ENCODE measurements at places on chromosomes 3 and 15.

- DNase-seq, result no peak
Measured at GRCh38 chr3:126684218-126684751, 19.8 kb upstream of the CHCHD6 start.

DNA sequence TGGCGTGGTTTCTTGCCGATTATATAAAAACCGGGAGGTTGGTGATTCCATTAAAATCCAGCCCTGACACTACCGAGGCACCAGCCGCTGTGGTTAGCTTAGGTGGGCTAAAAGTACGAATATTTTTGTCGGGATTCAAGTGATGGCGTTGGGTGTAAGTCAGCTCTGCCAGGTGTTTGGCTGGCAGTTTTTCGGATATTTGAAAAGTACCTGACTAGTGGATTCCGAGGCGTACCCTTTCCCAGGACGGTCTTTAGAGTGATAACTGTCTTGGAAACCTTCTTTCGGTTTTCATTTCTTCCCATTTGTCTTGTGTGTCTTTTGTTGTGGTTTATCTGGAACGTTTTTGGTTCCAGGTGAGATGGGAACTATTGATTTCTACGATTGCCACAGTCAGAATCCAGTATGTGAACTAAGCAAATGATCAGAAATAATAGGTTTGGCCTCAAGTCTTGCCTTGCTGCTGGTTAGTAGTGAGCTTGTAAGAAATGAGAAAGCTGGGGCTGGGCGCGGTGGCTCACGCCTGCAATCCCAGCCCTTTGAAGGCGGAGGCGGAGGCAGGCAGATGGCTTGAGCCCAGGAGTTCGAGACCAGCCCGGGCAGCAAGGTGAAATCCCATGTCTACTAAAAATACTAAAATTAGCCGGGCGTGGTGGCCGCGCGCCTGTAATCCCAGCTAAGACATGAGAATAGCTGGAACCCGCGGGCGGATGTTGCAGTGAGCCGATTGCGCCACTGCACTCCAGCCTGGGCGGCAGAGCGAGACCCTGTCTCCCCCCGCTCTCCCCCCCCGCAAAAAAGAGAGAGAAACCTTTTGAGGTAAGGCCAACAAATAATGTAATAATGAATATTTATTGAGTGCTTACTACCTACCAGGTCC, 1.4 kb downstream of the FYTTD1 start:
- no peak for DNase-seq

DNA sequence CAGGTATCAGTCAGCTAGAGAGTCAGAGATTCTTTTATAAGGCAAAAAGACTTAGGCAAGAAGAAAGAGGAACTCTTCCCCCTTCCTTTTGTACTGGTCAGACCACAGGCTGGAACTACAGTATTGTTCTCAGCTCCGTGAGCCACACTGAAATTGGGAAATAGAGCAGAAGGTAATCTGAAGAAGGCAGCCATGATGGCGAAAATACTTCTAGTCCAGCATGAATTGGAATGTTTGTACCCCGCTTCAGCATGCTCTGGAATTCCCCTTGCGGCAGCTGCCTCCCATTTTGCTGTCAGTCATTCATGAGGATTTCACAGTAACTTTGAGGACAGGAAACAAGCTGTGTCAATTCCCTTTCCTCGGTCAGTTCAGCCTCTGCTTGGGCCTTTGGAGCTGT, 96.2 kb downstream of the CORO2B start:
- DNase-seq, result no peak

GRCh38 chr15:51380999-51381806, 39.7 kb downstream of the GLDN start:
- no peak for DNase-seq

Data from NCI-H446 treated with DMSO at 0.1 percent for 48 hours (cell line).